ENCODE measurements at places on chromosomes 12 and 14. TPM values are rescaled to one million over a fixed set of nuclear protein-coding genes. Genes with fewer than 3 reads are reported as not detected.

The TEDC1 gene
- total RNA-seq: 8.4 TPM

GRCh38 chr12:29882846-29883245, 99.1 kb upstream of the TMTC1 start:
- no peak for DNase-seq

GRCh38 chr12:89111964-89112363, 240.3 kb downstream of the DUSP6 start:
- no peak for DNase-seq

DNA sequence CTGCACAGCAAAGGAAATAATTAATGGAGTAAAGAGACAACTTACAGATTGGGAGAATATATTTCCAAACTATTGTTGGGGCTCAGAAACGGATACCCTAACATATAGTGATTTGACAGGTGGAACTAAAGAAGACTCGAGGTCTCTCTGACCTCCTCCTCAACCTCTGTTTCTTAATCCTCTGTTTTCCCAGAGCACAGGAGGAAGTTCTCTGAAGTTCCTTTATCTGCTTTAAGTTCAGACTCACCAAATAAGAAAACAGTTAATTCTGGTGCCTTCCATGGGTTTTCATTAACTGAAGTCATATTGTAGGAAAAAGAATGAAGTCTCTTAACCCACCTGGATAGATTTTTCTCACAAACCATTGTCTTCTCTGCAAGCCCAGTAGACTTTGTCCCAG, 29.2 kb downstream of the CLEC2D start:
- DNase-seq: no peak

- peak; percentile 36 for DNase-seq
These were observed 34.3 kb upstream of the GAS2L3 start for GRCh38 chr12:100539202-100539601.

The VRTN gene
- total RNA-seq: not detected

- DNase-seq: no peak
These were observed 21.4 kb downstream of the KCTD10 start for GRCh38 chr12:109455706-109456105.

GRCh38 chr12:94841177-94841576, 162.3 kb downstream of the NDUFA12 start:
- peak; percentile 92 for DNase-seq

- DNase-seq: no peak
These were observed 25.3 kb downstream of the NUAK1 start for GRCh38 chr12:106113446-106113823.

The NYNRIN gene
- 11.6 TPM for total RNA-seq

- DNase-seq: peak; percentile 94
These were observed at the start of gene STAT6 for GRCh38 chr12:57111031-57111734. TSS of gene STAT6 (minus strand) at chr12:57111362. CDS start at chr12:57108278, 3,084 bp downstream.

The GRIN2B gene
- under 0.01 TPM for total RNA-seq

GRCh38 chr12:101694986-101695385, 2.5 kb upstream of the CHPT1 start:
- no peak for DNase-seq

The PTPRB gene
- total RNA-seq: 0.97 TPM

GRCh38 chr14:92362781-92363235, 39.8 kb downstream of the SLC24A4 start:
- DNase-seq: peak; percentile 7

DNA sequence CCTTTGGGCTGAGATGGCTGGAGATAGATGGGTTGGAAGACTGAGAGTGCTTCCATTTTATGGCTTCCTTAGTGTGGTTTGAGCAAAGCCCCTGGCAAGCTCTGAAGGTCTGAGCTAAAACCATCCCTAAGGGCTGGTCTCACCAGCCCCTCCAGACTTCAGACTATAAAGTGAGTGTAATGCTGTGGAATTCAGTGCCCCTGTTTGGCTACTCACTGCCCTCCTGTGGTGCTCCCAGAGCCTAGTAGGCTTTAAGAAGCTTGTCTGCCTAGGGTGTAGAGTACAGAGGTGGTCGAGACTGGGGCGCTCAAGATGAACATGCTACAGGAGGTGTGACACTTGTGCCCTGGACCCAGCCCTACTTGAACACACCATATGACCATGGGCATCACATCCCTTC, 246.7 kb upstream of the FKBP4 start:
- peak; percentile 2 for DNase-seq

DNA sequence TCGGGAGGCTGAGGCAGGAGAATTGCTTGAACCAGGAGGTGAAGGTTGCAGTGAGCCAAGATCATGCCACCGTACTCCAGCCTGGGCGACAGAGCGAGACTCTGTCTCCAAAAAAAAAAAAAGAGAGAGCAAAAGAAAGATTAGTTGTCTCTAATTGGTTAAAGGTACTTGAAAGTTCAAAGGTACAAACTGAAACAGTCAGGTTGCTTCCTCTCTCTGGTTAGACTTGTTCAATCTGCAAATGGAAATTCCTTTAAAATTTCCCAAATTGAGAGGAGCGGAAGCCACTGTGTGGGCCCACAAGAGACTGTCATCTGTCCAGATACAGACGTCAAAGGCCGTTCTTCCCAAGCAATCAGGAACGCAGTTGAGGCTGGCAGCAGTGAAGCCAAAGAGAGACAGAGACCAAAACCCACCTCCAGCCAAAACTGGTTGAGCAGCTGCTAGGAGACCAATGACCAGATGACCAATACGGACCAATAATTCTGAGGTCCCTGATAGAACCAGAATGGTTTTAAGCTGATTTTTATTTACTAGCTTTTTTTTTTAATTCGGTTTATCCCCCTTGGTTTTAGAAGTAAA, 63.6 kb downstream of the GCH1 start:
- DNase-seq: no peak

The GALNT6 gene
- total RNA-seq: 32.2 TPM

GRCh38 chr14:89571491-89571890, 154.5 kb upstream of the FOXN3 start:
- DNase-seq: no peak

GRCh38 chr12:131147894-131148293, 194.2 kb downstream of the ADGRD1 start:
- DNase-seq: no peak

GRCh38 chr14:68523326-68523610, 269.6 kb downstream of the ZFP36L1 start:
- DNase-seq: no peak

DNA sequence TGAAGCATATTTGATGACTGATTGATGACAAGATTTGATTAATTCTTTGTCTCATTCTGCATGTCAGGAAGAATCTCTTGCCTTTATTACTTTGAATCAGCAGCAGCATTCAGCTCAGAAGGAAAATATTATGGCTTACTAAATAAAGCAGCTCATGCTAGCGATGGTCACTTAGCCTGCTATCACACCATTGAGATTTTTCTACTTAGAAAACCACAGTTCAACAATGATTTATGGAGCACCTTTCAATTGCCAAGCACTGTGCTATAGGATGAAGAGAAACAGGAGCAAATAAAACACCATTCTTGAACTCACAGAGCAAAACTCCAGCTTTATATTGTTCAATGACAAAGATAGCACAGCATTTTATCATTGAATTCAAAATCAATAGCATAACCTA, 197.7 kb downstream of the CPNE8 start:
- no peak for DNase-seq

DNA sequence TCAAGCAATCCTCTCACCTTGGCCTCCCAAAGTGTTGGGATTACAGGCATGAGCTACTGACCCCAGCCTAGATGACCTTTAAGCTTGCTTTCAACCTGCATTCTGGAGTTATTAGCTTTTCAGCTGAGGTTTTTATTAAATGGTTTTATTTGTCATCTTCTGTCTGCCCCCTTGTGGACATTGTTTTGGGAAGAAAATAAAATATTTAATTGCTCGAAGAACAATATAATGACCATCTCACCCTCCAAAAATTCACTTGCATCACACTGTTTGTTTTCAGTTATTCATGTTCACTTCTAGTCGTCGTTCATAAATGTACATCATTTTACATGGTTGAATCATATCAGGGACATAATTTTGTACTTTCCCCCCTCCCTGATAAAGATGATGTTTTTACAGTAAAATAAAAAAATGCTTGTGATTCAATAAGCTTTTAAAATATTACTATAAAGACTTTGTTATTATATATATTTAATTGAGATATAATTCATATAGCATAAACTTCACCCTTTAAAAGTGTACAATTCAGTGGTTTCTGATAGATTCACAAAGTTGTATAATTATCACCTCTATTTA, 10.1 kb upstream of the SPATS2 start:
- DNase-seq: peak; percentile 69

GRCh38 chr12:59446116-59446515, 149.7 kb upstream of the SLC16A7 start:
- no peak for DNase-seq

DNA sequence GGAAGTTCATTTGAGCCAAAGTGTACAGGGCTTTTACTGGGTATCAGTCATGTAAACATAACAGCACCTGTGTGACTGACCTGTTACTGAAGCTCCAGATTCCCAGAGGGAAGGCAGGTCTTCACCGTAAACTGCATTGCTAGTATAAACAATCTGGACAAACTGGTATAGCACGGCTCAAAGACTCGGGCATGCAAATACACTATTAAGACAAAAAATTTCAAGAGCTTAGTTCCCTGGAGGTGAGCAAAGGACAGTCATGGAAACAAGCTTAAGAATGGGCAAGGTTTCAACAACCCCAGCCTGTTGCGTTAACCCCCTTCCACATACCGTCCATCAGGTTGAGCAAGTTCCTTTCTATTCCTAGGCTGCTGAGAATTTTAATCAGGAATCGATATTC, 9.4 kb downstream of the PARP11 start:
- DNase-seq: no peak

DNA sequence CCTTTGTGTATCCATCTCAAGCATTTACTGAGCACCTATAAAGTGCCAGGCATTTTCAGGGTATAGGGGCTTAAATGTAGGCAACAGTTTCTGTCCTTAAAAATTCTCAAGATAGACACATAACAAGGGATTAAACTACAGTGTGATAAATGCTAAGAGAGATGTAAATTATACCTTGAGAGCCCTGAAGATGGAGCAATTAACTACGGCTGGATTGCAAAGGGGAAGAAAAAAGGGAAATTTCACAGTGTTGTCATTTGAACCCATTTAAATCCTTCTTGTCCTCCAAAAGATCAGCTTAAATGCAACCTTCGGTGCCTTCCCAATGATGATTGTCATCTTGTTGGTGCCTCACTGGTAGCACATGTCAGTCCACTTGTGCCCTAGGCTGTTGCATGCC, 11.5 kb upstream of the IL26 start:
- no peak for DNase-seq

- DNase-seq: no peak
These were observed 201.9 kb downstream of the AACS start for GRCh38 chr12:125267114-125267513.

DNA sequence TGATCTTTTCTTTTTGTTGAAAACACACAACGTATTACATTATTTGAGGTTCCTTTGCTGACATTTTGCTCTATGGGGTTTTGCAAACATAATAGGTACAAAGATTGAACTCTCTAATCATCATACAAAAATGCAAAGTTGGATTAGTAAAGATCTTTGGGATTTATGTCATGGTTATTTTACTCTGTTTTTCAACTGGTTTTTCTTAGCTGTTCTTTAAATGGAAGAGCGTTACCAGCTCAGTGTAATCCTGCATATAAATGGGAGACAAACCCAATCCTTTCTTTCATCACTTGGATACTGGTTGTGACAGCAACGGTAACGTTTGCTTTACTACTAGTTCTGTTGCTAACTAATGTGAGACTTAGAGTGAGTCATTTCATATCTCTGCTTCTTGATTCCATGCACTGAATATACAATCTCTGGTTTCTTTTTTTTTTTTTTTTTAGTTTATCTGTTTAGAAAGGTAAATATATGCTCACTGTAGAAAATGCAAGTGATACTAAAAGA, 104.9 kb upstream of the NOVA1 start:
- no peak for DNase-seq

- DNase-seq: no peak
These were observed 18.8 kb upstream of the RCOR1 start for GRCh38 chr14:102573591-102574046.

- DNase-seq: no peak
These were observed 8.6 kb downstream of the PMEL start for GRCh38 chr12:55957106-55957859.

DNA sequence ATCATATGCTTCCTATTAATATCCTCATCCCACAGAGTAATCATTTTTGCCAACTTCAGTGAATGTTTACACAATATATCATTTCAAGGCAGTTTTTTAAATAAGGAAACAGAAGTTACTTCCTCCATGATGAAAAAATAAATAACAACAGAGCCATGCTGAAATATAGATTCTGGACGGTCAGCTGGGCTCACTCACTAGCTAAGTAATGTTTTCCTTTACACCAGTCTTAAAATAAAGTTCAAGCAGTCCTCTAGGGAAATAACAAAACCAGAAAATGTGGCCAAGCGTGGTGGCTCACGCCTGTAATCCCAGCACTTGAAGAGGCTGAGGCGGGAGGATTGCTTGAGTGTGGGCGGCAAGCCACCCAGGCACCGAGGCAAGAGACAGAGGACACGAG, 28.7 kb downstream of the AICDA start:
- DNase-seq: no peak

DNA sequence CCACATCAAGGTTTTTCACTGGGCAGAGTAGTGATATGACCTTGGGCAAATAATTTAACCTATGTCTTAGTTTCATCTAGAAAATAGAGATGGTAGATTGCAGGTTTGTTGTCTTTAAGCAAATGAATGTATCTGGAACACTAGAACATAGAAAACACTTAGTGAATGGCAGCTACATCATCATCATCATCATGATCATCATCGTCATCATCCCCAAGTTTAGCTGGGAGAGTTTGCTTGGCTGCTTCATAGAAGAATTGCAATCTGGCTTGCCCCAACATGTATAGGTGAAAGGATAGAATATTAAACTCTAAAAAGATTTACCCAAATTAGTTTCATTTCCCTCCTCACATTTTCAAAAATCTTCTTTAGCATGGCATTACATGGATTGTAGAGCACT, 91.3 kb upstream of the TMEM260 start:
- DNase-seq: no peak

The GZMB gene
- not detected for total RNA-seq

The NPAS3 gene
- total RNA-seq: 0.86 TPM

DNA sequence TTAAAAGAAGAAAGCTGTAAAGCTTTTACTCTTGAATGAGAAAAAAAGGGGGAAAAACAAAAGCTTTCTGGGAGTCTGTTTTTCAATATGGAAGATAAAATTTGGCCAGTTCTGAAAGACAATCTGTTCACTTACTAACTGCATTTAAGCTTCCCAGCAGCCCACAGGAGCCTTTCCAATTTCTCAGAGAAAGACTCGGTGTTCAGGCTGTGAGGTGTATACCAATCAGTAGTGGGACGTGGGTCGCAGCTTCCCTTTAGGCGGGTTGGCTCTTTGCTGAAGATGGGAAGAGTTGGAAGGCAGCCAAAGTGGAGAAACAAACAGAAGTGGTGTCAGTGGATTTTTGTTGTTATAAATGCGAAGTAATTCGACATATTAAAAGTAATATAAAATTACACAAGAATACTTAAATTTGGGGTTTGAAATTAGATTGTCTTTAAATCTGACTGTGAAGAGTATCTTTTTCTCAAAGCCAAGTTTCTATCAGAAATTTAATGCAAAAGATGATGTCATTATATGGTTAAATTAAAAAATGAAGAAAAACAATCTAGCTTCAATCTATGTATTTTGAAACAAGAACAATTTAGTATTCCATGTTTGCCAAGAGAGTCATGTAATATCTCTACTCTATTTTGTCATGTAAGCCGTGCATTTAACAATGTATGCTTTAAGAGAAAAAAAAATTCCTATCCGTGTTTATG, 590.2 kb upstream of the ATXN7L3B start:
- no peak for DNase-seq

GRCh38 chr12:105107494-105108371, at the start of gene WASHC4:
TSS of gene WASHC4 (plus strand) at chr12:105107731. CDS start at chr12:105107801, 70 bp downstream.
- peak; percentile 91 for DNase-seq

GRCh38 chr14:23829736-23830471, 123.7 kb upstream of the DHRS4 start:
- DNase-seq: peak; percentile 90

The EFS gene
- total RNA-seq: 7.8 TPM

Measured in fibroblast of villous mesenchyme (primary cell).